ENCODE measurements at places on chromosomes 2 and 18.

DNA sequence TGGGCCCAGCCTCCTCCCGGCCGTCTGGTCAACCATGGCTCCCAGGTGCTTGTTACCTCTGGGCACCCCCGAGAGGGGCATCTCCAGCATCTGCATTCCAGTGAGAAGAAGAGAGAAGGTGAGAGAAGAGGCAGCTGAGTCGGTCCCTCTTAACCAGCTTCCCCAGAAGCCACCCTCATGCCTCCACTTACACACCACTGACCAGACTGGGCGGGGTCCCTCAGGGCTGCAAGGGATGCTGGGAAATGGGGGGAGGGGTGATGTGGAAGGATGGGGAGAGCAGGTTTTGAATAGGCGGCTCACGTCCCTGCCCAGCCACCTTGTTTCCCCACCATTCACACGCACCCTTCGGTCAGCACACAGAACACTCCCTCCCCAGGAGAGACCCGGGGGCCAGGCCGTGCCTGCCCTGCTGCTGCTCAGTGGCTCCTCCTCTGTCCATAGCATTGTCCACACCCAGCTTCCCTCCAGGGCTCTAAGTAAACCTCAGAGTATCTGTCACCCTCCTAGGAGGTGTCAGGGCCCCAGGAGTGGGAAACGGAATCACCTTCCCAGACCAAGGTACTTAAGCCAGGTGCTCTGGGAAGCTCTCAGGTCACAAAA, 34.7 kb downstream of the GBX2 start:
- DNase-seq, result no peak

DNA sequence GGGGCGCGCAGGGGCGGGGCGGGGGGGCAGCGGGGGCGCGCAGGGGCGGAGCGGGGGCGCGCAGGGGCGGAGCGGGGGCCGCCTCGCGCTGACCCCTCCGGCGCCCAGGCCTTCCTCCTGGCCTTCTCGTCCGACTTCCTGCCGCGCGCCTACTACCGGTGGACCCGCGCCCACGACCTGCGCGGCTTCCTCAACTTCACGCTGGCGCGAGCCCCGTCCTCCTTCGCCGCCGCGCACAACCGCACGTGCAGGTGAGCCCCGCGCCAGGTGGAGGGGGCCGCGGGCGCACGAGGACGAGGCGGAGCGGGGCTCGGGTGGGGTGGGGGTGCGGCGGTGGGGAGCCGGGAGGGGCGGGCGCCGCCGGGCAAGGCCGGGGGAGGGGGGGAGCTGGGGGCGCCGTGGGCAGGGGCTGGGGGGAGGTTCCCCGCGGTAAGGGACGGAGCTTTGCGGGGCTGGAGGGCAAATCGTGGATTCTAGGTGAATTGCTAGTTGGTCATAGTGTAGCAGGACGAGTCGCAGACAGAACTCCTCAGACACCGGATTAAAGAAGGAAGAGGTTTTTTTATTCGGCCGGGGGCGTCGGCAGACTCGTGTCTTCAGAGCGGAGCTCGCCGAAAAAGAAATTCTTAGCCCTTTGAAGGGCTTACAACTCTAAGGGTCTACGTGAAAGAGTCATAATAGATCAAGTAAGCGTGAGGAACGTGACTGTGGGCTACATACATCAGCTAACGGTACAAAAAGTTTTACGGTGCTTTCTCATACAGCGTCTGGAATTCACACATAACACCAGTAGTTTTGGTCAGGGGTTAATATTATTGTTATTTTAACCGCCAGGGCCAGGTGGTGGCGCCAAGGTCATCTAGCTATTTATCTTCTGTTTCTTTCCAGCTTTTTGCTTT, 29.9 kb downstream of the ANO7 start:
- DNase-seq, result peak; percentile 6

GRCh38 chr2:29010946-29011345, 29.8 kb downstream of the TOGARAM2 start:
- DNase-seq, result no peak

GRCh38 chr2:191295088-191295487, 49.9 kb downstream of the MYO1B start:
- no peak for DNase-seq

DNA sequence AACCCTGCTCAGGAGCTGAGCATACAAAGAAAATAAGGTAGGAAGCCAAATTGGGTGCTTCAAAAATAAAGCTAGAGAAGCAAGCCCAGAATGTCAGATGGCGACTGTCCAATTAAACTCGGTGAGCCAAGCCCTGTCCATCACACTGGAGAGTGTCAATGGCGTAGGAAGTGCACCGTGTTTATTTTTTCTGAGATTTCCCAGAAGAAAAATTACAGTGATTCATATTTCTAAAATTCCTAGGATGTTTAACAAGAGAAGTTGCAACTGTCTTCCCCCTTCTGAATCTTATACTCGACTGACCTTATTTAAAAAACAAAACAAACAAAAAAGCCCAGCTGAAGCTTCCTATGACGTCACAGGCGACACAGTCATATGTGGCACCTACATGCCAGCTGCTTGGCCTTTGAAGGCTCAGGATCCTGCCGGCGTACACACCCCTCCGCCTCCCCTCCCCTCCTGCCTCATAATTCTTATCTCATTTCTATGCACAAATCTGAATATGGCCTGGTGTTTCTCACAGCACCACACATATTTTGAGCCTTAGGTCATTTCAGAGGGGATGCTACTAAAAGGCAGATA, 60.8 kb downstream of the MBP start:
- DNase-seq, result no peak

- no peak for DNase-seq
These were observed 65.2 kb upstream of the CCDC195 start for GRCh38 chr2:224781400-224781799.

DNA sequence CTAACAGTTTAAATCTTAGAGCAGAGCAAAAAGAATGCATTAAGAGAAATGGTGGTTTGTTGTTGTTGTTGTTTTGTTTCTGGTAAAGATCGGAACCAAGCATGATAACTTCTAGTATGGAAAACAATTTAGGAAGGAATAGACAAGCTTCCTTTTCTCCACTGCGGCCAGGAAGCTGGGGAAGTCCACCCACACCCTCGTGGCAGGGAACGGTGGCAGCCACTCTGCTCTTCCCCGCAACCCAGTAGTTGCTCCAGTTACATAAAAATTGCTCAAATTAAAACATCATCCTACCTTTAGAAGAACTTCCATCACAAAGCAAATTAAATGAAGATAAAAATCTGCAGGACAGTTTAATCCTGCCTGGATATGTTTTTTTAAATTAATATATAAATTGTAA, 113.0 kb downstream of the RBMS1 start:
- DNase-seq, result no peak

DNA sequence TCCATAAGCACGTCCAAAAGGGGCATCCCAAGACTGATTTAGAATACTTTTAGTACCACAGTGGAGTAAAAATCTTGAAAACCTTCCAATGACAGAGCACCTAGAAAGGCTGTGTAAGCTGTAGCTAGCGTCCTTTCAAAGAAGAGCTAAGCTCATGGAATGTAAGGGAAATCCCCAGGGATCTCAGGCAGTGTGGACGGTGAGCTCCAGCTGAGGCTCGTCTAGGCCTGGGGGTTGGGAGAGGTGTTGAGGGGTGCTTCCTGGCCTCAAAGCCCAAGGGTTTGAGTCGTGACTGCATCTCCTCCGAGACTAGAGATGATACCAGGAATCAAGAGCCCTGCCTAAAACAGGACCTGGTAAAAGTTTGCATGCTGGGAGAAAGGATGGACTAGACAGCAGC, 7.6 kb downstream of the CTIF start:
- DNase-seq, result no peak
